ENCODE measurements at places on chromosomes 4 and X.

GRCh38 chr4:113628711-113629110 is 132.8 kb downstream of the CAMK2D start:
- no peak for ATAC-seq

DNA sequence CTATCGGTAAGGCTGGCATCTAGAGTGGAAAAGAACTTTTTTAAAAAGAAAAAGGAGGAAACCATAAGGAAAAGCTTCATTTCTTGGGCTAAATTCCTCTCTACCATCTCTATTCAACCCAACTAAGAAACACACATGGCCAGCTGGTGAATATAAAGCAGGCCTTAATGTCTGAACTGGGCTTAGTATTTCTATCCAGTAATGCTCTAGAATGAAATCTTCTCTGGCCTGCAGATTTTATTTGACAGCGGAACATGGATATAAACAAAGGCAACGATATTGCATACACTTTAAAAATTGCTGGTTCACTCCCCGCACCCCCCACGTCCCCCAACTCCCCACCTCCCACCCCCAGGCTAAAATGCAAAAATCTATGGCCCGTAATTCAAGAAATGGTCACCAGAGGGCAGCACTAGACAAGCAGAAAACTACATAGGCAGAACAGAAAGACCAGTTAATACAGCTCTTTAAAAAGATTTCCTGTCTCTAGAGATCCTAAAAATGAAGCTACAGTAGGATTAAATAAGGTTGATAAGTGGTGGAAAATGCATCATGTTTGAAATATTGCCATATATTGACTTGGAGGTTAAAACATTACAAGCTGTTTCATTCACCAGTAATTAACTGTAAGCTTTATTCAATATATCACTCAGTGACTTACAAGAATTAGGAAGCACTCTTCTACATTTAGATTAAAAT is 155.2 kb upstream of the GALNT7 start:
- ATAC-seq = no peak

DNA sequence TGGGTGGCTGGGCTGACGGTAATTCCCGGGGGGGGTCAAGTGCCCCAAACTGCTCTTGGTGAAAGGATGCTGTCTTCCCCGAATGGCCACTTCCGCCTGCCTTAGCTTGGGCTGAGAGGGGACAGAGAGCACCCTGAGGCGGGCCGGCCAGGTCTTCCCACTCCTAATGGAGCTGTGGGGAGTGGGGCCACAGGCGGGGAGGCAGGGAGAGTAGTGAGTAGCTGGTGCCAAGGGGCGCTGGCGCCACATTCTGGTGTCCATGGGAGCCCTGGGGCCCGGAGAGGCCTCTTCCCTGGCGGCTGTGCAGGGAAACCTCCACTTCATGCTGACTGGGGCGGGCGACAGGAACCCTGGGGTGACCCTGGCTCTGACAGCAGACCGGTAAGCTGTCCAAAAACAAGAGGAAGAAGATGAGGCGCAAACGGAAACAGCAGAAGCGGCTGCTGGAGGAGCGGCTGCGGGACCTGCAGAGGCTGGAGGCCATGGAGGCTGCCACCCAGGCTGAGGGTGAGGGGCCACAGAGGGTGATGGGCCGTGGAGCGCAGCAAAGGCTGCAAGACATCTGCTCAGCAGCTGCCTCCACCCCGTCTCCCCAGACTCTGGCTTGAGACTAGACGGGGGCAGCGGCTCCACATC is 2.7 kb downstream of the SRPK3 start:
- ATAC-seq = no peak

- ATAC-seq = no peak
Measured at GRCh38 chr4:47155919-47156318, 124.6 kb downstream of the GABRB1 start.

DNA sequence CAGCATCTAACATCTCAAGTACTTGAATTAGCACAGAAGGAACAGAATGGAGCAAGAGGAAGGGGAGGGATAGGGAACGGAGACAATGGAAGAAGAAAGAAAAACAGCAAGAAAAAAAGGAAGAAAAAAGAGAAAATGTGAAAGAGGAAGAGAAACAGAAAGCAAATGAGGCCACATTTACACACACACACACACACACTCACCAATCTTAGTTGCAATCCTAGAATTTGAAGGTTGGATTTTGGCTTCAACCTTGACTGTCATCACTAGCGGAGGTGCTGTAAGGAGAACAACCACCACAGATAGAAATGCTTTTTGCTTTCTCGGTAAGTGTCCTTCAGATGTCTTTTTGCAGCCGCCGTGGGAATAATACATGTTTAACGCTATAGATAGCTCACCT is 327.1 kb upstream of the NWD2 start:
- no peak for ATAC-seq

DNA sequence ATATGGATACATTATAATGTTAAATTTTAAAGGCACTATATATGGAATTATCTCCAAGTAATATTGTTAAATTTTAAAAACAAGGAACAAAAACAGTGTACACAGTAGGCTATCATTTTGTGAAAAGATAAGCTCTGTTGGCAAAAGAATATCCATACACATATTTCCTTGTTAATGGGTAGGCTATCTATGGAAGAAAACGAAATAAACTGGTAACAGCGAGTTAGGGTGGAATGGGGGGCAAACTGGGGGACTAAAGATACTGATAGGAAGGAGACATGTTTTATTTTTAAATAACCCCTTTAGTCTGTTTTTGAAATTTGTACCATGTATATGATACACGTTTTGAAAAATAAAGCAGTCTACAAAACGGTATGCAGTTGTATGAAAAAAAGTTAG is 3.6 kb upstream of the TSPAN5 start:
- ATAC-seq = no peak

GRCh38 chr4:184784628-184785257 is 41.0 kb downstream of the ACSL1 start:
- ATAC-seq = no peak

DNA sequence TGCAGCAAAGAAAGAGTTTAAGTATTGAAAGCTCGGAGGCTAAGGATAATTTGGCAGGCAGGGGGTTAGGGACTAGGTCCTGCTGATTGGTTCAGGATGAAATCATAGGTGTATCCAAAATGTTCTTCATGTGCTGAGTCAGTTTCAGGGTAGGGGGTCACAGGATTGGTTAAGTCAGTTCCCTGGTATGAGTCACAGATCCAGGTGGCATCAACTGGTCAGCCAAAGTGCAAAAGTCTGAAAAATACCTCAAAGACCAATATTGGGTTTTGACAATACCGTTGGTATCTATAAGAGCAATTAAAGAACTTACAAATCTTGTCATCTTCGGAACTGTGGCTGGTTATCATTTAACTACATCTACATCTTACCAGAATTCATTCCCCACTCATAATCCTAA is 25.6 kb upstream of the PRDM8 start:
- ATAC-seq = peak; percentile 34

DNA sequence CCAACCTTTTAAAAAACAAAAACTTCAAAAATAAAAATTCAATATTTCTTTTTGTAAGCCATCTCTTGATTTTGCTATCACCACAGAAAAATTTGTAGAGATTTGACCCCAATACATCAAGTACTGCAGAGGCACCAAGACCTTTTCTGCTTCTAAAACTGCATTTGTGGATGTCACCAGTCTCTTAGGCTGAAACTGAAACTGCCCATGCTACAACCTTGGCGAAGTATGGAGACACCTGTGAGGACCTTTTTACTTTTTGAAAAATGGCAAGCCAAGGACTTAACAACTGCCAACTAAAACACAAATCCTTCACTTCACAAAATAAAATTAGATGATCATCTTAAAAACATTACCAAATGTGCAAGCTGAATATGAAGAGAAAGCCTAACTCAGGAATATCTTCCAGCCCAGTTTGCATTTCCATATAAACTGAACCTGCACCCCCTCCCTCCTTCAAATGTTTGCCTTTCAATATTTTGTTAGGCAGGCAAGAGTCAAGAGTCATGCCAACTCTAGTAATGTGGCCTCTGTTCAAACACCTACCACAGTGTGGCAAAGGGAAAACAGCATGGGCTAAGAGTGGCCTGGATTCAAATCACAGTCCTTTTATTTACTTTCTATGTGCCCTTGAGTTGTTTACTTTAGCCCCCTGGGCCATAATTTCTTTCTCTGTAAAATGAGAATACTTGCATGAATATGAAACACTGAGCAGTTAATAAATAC is 389.4 kb downstream of the OPHN1 start:
- ATAC-seq = no peak

DNA sequence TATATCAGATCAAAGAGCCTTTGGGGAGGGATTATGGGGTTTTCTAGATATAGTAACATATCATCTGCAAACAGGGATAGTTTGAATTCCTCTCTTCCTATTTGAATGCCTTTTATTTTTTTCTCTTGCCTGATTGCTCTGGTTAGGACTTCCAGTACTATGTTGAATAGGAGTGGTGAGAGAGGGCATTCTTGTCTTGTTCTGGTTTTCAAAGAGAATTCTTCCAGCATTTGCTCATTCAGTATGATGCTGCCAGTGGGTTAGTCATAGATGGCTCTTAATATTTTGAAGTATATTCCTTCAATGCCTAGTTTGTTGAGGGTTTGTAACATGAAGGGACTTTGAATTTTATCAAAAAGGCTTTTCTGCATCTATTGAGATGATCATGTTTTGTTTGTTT is 25.6 kb upstream of the ABCB7 start:
- ATAC-seq = no peak

- ATAC-seq = no peak
Measured at GRCh38 chr4:128766781-128767180, 42.7 kb upstream of the JADE1 start.

DNA sequence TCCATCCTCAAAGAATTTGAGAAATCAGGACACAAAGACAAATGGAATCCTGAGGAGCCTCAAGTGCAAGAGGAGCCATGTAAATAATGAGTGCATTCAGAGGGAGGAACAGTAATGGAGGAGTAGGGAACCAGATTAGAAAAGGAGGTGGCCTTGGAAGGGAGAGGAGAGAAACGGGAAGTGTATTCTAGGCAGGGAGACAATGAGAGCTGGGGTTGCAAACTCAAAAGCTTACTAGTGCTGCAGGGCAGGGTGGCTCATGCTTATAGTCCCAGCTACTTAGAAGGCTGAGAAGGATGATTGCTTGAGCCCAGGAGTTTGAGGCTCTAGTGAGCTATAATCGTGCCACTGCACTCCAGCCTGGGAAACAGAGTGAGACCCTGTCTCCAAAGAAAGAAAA is 113.2 kb upstream of the LSM6 start:
- no peak for ATAC-seq

GRCh38 chr4:142840516-142841123 is 5.5 kb downstream of the INPP4B start:
- no peak for ATAC-seq

DNA sequence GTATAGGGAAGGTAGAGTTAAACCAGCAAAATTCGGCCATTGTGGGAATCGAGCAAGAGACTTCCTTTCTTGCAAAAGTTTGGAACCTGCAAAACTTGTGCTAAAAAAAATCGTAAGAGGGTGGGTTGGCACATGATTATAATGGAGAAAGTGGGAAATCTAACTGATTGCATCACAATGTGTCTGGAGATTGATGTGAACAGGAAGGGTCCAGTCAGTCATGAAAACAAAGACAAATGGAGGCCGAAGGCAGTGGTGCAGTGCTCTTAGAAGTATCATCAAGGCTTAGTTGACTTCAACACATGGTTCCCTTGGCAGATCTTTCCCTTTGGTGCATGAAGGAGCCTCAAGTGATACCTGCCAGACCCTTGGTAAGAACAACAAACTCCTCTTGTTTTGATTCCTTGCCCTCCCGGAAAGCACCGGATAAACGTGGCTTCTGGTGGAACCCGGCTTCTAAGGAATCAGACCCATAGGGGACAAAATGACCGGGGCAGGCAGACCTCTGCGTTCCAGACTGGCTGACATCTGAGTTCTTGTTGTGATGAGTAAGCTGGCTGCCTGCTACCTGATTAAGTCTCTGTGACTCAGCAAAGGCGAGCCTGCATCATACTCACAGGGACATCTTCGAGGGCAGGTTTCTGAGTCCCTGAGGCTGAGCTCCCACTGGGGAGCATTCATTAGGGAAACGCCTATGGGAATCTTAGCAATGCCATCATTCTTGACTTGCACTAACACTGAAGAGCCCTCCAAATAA is 87.7 kb upstream of the MAP3K15 start:
- peak; percentile 78 for ATAC-seq

GRCh38 chr4:100060765-100061416 is 110.8 kb upstream of the H2AZ1 start:
- ATAC-seq = no peak

DNA sequence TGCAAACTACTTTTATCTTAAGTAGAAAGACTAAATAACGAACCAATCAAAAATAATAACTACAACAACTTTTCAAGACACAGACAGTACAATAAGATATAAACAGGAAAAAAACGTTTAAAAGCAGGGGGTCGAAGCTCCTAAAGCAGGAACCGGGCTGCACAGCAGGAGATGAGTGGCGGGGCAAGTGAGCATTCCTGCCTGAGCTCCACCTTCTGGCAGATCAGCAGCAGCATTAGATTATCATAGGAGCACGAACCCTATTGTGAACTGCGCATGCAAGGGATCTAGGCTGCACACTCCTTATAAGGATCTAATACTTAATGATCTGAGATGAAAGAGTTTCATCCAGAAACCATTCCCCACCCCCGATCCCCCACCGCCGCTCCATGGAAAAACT is 146.2 kb downstream of the TEX11 start:
- ATAC-seq = no peak

DNA sequence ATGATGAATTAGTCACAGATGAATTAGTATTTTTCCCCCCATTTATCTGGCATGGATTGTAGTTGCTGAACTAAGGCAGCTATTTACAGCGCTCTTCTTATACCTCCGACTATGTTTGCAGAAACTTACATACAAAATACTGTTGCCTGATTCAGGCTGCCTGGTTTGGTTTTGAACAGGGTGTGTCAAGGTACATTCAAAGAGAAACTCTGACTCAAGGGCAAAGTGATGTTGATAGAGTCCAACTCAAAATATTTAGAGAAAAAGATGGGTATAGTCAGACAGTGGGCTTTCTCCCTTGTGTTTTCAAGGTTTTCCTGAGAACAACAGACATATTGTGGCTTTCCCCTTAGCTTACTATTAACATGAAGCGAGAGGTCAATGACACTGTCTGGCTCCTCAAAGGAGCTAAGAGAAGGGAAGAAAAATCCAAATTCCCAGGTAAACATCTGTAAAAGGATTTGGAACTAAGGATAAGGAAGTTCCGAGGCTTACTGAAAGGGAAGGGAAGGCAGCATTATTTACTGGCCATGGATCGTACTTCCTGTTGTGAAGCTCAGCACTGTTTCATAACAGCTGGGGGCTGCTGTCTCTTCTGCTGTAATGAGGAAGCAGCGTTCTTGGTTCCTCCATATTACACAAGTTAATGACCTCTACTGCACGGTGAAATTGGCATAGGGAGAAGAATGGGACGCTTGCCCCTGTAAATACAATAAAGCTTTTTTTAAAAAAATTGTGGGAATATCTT is 30.9 kb downstream of the FAM9C start:
- ATAC-seq = peak; percentile 92
